Activated CD4-positive, alpha-beta T cell treated with anti-CD3 and anti-CD28 coated beads, Interleukin-2, amount 10 ng/mL, durations not matched to agents 7 days and 5 days (primary cell): ENCODE measurements at places on chromosomes 2 and 18. TPM values are rescaled to one million over a fixed set of nuclear protein-coding genes. Genes with fewer than 3 reads are reported as not detected.
A peak's percentile ranks its signal among the peaks of the same experiment; 100 is the strongest.

DNA sequence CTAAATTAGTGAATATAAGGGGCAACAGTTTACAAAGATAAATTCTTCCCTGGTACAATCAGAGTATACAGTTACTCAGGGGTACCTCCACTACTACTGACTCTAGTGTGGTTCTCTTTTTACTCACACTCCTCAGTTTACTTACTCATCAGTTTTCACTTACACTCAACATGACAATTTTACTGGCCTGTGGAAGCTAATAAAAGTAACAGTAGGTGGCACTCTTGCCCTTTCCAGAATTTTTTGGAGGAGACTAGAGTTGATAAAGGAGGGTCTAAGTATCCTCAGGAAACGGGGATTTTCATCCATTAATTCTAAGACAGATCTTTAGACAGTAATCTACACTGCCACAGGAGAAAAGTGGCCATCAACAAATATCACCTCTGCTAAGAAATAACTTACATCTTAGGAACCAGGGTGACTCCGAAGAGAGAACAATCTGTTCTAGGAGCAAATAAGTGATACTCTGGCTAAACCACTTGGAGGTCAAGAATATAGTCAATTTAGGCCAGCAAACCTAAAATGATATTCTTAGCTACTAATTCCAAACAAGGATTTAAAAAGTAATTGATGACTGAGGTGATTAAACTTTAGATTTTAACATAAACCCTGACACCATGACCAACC is 61.3 kb downstream of the ATL2 start:
- H3K36me3 ChIP-seq, result peaks cover 44% of the 10 kb centered on the region
- peak; percentile 47 for DNase-seq
- H3K4me1 ChIP-seq, result peaks cover 10% of the 10 kb centered on the region
- no peak overlapping the region for H3K4me3 ChIP-seq
- no peak overlapping the region for H3K27ac ChIP-seq

Gene ANKRD44
- 223 TPM for total RNA-seq

Gene FBXO41
- total RNA-seq, result 20.2 TPM

Gene IL36RN
- total RNA-seq, result not detected

GRCh38 chr18:12325726-12326245 is 17.7 kb downstream of the TUBB6 start:
- H3K36me3 ChIP-seq, result peaks cover 27% of the 10 kb centered on the region
- peaks cover 12% of the 10 kb centered on the region for H3K4me1 ChIP-seq
- H3K27ac ChIP-seq, result no peak overlapping the region
- DNase-seq, result no peak

Gene XRCC5
- 331 TPM for total RNA-seq

Gene GULP1
- not detected for total RNA-seq

Gene MBD1
- 96.2 TPM for total RNA-seq

Gene ARHGEF4
- 0.47 TPM for total RNA-seq

GRCh38 chr2:239393941-239394340 is 6.9 kb downstream of the HDAC4 start:
- no peak for DNase-seq
- peaks cover 41% of the 10 kb centered on the region for H3K4me1 ChIP-seq
- H3K27me3 ChIP-seq, result no peaks in the 10 kb centered on the region
- H3K36me3 ChIP-seq, result peaks cover 12% of the 10 kb centered on the region
- H3K27ac ChIP-seq, result peak overlapping the region; percentile 73

- peaks cover 10% of the 10 kb centered on the region for H3K4me1 ChIP-seq
- no peaks in the 10 kb centered on the region for H3K36me3 ChIP-seq
- peaks cover 60% of the 10 kb centered on the region for H3K27me3 ChIP-seq
- no peak overlapping the region for H3K4me3 ChIP-seq
Observed at GRCh38 chr2:215430528-215431187, 5.2 kb downstream of the FN1 start.

GRCh38 chr2:204064119-204064518 is 127.6 kb downstream of the ICOS start:
- H3K27me3 ChIP-seq, result no peaks in the 10 kb centered on the region
- no peak overlapping the region for H3K27ac ChIP-seq
- no peaks in the 10 kb centered on the region for H3K4me1 ChIP-seq
- no peak overlapping the region for H3K4me3 ChIP-seq
- H3K36me3 ChIP-seq, result no peaks in the 10 kb centered on the region

Gene CAPN10
- 58.6 TPM for total RNA-seq

DNA sequence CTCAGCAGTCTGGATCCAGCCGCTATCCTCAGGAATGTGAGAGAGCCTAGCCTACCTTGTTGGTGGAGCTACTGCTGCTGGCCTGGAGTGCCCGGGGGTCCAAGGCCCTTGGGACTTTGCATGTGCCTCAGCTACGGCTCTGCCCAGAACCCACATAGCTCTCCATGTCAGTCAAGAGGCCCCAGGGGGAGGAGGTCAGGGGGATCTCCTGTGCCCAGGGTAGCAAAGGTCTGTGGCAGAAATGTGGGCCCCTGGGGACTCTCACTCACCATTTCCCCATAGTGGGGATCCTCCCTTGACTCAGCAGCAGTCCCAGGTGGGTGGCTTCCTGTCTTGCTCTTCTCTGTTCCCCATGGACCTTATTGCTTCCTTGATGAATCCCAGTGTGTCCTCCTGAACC is 342.7 kb upstream of the CHAC2 start:
- H3K27me3 ChIP-seq, result no peaks in the 10 kb centered on the region
- no peak overlapping the region for H3K4me3 ChIP-seq
- no peak overlapping the region for H3K27ac ChIP-seq
- DNase-seq, result no peak
- no peaks in the 10 kb centered on the region for H3K4me1 ChIP-seq
- H3K36me3 ChIP-seq, result no peaks in the 10 kb centered on the region

GRCh38 chr18:11259469-11260150 is 110.2 kb upstream of the PIEZO2 start:
- H3K4me1 ChIP-seq, result no peaks in the 10 kb centered on the region
- H3K27ac ChIP-seq, result no peak overlapping the region
- no peak for DNase-seq
- H3K27me3 ChIP-seq, result peaks cover 2% of the 10 kb centered on the region
- no peaks in the 10 kb centered on the region for H3K36me3 ChIP-seq

GRCh38 chr2:238145851-238146250 is 7.4 kb downstream of the KLHL30 start:
- H3K27me3 ChIP-seq, result no peaks in the 10 kb centered on the region
- no peak overlapping the region for H3K27ac ChIP-seq
- peaks cover 3% of the 10 kb centered on the region for H3K4me1 ChIP-seq

GRCh38 chr2:39435741-39436591 is 1.1 kb downstream of the MAP4K3 start:
- H3K27me3 ChIP-seq, result no peaks in the 10 kb centered on the region
- peak overlapping the region; percentile 83 for H3K4me3 ChIP-seq
- peak overlapping the region; percentile 81 for H3K27ac ChIP-seq
- no peaks in the 10 kb centered on the region for H3K36me3 ChIP-seq

GRCh38 chr2:127081826-127082633 is 24.9 kb downstream of the BIN1 start:
- H3K36me3 ChIP-seq, result peaks cover 19% of the 10 kb centered on the region
- H3K4me3 ChIP-seq, result peak overlapping the region; percentile 88
- peak overlapping the region; percentile 92 for H3K27ac ChIP-seq

Gene PTMA
- 2,208 TPM for total RNA-seq

GRCh38 chr2:17149945-17150344 is 368.3 kb downstream of the RAD51AP2 start:
- no peak overlapping the region for H3K27ac ChIP-seq
- no peak overlapping the region for H3K4me3 ChIP-seq
- no peaks in the 10 kb centered on the region for H3K4me1 ChIP-seq
- no peak for DNase-seq
- H3K27me3 ChIP-seq, result no peaks in the 10 kb centered on the region

Gene SOX11
- total RNA-seq, result not detected

Gene DBI
- 130 TPM for total RNA-seq

- DNase-seq, result no peak
- H3K4me3 ChIP-seq, result no peak overlapping the region
- no peak overlapping the region for H3K27ac ChIP-seq
- H3K4me1 ChIP-seq, result peaks cover 3% of the 10 kb centered on the region
- no peaks in the 10 kb centered on the region for H3K36me3 ChIP-seq
- H3K27me3 ChIP-seq, result no peaks in the 10 kb centered on the region
Observed at GRCh38 chr18:44497757-44498490, 182.8 kb upstream of the SETBP1 start.

DNA sequence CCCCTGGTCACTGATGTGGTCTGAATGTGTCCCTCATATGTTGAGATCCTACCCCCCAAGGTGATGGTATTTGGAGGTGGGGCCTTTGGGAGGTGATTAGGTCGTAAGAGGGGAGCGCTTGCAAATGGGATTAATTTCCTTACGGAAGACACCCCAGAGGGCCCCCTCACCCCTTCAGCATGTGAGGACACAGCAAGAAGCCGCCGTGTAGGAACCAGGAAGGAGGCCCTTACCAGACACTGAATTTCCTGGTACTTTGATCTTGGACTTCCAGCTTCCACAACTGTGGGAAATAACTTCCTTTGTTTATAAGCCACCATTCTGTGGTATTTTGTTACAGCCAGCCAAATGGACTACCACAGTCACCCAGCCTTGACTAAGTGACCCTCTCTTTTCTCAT is 35.9 kb downstream of the NCK2 start:
- peaks cover 93% of the 10 kb centered on the region for H3K4me1 ChIP-seq
- DNase-seq, result no peak
- H3K27ac ChIP-seq, result peak overlapping the region; percentile 66

- no peaks in the 10 kb centered on the region for H3K27me3 ChIP-seq
- H3K27ac ChIP-seq, result no peak overlapping the region
- no peaks in the 10 kb centered on the region for H3K4me1 ChIP-seq
- no peak overlapping the region for H3K4me3 ChIP-seq
Observed at GRCh38 chr2:203097735-203098134, 83.1 kb downstream of the NBEAL1 start.

DNA sequence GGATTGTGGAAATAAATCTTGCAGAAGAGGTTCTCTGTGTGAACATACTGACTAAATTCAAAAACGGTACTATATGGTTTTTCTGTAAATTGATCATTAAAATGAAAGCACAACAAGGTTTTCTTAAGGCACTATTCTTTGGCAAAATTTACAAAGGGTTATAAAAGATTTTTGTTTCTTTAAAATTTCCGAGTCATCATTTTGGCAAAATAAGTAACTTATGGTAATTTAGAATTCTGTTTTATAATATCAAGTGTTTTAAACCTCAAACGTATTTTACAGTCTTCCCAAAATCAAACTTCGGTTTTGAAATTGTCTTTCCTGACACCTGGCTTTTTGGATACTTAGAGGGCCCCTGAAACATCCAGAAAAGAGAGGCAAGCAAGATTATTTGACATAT is 101.9 kb upstream of the TFPI start:
- no peak overlapping the region for H3K27ac ChIP-seq
- no peaks in the 10 kb centered on the region for H3K27me3 ChIP-seq
- H3K4me1 ChIP-seq, result no peaks in the 10 kb centered on the region
